ENCODE measurements at places on chromosomes 3 and 15.

DNA sequence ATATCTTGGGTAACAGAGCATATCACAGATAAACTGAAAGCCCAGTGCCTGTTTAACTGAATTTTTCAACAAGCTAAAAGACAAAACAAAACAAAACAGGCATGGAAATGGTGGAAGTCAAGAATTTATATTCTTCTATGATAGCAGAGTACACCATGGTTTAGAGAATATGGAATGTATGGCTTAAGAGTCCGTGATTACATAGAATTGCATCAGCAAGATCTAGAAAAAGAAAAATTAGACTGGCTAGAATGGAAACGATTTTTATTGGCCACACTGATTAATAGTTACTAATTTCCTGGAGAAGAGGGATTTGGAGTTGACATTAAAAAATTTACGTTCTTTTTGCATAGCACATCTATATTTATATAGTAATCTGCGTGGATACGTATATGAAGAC, 435.2 kb upstream of the DPPA4 start:
- DNase-seq, result no peak

- DNase-seq, result no peak
Observed at GRCh38 chr3:176514297-176514696, 683.0 kb downstream of the TBL1XR1 start.

DNA sequence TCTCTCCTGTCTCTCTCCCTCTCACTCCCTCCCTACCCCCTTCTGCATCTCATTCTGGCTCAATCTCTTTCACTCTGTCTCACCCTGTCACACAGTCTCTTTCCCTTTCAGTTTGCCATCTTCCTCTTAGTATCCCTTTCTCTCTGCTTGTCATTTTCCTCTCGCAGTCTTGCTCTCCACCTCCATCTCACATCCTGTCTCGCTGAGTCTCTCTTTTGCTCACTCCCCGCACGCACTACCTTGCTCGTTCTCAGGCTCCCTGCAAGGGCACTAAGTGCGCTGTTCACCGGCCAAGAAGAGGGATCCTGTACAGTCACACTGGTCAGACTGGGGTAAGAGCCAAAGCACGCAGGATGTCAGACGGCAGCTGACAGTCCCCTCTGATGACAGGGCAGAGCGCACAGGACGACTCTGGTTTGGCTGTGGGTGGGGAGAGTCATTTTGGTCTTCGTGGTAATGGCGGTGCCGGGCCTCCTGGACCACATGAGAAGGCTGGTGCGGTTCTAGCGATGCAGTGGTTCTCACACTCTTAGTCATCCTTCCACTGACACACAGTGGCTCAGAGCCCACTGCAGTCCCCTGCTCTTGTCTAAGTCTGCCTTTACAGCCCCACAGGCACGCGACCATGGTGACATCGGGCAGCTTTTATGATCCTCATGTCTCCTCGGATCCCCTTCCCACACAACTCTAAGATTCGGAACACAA, 356.8 kb downstream of the FOXP1 start:
- peak; percentile 75 for DNase-seq

GRCh38 chr3:125350597-125350996, 24.5 kb downstream of the ZNF148 start:
- no peak for DNase-seq

- DNase-seq, result no peak
Observed at GRCh38 chr15:88467935-88468528, 524 bp downstream of the MRPS11 start.

GRCh38 chr3:193030276-193030675, 112.6 kb upstream of the MB21D2 start:
- DNase-seq, result no peak

- no peak for DNase-seq
Observed at GRCh38 chr3:161274691-161275298, 53.7 kb downstream of the NMD3 start.

DNA sequence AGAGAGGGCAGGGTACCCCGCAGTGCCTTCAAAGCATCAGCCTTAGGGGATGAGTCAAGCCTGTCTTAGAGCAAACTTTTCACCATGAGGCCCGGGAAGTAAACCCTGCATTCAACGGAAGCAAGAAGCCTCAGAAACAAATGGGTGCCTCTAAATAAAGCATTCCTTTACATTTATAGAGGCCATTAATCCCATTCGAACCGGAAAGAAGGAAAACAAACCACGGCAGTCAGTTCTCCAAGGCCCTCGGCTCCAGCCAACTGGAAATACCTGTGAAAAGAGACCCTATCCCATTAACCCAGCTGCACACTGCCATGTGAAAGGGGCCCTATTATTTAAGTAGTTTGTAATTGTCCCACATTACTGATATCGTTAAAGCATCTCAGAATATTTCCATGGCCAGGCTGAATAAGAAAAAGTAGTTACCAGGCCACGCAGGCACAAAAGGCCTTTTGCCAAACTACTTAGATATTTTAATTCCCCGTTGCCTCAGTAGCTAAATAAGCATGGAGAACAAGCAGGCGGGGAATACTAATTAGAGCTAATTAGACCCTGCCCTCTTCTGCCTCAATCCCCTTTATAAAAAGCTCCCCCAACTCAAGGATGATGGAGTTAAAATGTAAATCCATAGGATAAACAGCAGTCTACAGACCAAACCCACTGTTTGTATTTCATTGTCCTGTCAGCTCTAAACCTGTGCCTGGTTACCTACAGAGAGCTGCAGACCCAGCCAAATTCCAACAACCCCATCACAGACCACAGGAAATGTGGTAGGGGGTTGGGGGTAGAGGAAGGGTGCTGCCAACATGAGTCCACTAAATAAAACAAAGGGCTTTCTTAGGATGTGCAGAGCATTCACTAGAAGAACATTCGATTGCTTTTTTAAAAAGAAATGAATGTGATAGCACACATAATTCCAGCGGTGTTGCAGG, 4.1 kb downstream of the ITGB5 start:
- no peak for DNase-seq

GRCh38 chr3:46576879-46577278, 10.8 kb upstream of the LRRC2 start:
- DNase-seq, result no peak

GRCh38 chr3:193772422-193772763, 179.4 kb downstream of the OPA1 start:
- DNase-seq, result no peak

Measured in activated CD8-positive, alpha-beta memory T cell treated with anti-CD3 and anti-CD28 coated beads for 4 hours (primary cell).